Ureter (tissue), 1 donor: ENCODE measurements at places on chromosomes 13 and 19.

GRCh38 chr13:35849256-35849644 lies 281.9 kb downstream of the DCLK1 start:
- no peak for DNase-seq

DNA sequence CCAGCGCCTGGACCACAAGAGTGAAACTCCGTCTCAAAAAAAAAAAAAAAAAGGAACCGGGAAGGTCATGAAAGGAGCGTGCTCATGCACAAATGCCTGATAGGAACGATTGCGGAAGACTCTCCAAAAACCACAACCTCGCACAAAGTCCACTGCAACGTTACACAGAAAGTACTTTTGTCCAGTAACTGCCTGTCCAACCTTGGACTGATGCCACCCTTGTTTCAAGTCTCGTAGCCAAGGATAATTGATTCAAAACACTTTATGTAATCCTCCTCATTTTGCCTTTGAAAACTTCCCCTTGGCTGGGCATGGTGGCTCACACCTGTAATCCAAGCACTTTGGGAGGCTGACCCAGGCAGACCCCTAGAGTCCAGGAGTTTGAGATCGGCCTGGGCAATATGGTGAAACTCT lies 13.7 kb downstream of the LGALS7 start:
- DNase-seq, result no peak

DNA sequence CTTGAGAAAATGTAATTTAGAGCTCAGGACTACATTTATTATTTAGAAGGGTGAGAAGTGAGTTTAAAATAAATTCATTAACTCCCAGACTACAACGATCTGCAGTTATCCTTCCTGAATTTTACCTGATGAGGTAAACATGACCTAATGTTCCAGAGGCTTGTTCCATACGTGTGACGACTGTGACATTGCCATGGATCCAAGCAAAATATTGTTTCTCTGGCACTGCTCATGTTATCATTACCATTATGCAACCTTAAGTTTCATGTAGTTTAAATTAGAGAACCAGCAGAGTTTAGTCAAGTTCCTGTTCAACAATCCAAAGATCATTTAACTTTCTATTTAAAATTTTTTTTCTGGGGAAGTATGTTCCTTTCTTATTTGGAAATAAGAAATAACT lies 279.6 kb downstream of the KLF5 start:
- no peak for DNase-seq

DNA sequence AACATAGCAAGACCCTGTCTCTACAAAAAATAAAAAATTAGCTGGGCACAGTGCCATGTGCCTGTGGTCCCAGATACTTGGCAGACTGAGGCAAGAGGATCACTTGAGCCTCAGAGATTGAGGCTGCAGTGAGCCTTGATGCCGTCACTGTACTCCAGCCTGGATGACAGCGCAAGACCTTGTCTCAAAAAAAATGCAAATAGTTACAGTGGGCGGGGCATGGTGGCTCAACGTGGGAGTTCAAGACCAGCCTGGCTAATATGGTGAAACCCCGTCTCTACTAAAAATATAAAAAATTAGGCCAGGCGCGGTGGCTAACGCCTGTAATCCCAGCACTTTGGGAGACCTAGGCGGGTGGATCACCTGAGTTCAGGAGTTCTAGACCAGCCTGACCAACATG lies 8.5 kb downstream of the PGLS start:
- DNase-seq, result no peak

- DNase-seq, result no peak
Observed at GRCh38 chr19:12379732-12380443, 14.4 kb upstream of the ZNF442 start.

DNA sequence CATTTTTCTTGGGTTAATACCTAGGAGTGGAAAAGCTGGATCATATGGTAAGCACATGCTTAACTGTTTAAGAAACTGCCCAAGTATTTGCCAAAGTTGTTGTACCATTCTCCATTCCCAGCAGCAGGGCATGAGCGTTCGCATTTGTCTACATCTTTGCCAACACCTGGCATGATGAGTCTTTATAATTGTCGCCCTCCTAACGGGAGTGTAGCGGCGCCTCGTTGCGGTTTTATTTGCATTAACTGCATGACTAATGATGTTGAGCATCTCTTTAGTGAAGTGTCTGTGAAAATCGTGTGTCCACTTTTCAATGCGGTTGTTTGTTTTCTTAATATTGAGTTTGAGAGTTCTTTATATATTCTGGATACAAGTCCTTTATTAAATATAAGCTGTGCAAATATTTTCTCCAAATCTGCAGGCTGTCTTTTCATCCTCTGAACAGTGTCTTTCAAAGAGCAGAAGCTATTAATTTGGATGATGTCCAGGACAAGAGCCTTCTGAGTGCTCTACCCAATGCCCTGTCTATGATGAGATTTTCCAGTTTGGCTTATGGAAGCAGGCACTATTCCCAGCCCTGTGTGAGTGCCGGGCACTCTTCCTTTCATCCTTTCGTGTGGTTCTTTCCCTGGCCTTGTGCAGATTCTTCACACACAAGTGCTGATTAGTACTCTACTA lies 202.0 kb downstream of the FOXO1 start:
- DNase-seq, result no peak

- no peak for DNase-seq
Observed at GRCh38 chr19:35558400-35559280, 4.8 kb downstream of the ATP4A start.

DNA sequence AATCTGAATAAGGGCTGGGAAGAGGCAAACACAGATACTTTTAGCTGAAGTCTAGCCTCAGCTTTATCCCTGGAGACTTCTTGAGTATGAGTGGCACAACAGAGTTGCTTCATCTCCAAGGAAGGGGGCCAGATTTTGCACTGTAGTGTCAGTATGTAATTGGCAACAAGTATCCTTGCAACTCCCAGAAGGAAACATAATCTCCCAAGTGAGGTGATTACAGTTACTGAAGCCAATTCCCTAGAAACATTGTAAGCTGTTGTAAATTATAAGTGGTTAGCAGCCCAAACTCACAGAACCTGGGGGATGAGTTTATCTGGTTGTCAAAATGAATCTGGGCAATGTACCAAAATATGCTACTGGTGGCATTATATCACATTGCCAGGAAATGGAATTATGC lies 2065.7 kb upstream of the PCDH20 start:
- DNase-seq, result no peak

DNA sequence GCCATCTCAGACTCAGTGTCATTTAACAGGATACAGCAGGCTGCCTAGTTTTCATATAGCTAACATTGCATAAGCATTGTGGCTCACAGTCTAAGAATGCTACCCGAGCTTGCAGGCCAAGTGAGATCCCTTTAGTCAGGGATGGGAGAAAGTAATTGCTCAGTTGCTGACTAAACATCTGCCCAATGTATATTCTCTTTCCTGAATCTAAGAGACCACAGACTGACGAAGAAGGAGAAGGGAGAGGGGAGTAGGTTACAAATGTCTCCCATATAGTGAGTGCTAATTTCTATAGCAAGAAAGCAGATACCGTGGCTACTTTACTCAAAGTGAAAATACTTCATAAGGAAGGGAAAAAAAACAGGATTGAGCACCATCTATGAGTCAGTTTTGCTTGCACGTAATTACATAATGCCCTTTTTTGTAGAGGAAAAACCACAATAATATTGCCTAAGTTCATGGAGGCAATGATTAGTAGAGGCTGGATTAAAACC lies 453.9 kb downstream of the COG6 start:
- no peak for DNase-seq

GRCh38 chr13:113520571-113520970 lies 30.1 kb upstream of the DCUN1D2 start:
- DNase-seq, result no peak

GRCh38 chr13:93915269-93915809 lies 564.1 kb downstream of the DCT start:
- DNase-seq, result no peak
